ENCODE measurements at places on chromosomes 12 and 14.

DNA sequence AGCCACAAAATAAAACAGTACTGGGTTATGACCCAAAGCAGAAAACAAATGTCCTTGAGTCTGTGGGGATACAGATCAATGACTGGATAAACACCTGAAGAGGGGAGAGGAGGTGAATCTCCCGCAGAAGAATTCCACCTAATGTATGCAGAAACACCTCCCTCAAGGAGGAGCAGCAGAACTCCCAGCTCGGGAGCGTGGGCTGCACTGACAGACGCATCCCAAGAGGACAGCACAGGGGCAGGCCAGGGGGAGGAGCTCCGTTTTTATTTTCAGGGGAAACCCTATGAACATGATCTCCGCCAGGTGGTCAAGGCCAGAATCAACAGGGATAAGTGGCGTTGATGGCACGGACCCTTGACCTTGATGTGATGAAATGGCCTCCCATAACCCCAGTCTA lies 41.8 kb upstream of the PPP2R5C start:
- DNase-seq: peak; percentile 77

DNA sequence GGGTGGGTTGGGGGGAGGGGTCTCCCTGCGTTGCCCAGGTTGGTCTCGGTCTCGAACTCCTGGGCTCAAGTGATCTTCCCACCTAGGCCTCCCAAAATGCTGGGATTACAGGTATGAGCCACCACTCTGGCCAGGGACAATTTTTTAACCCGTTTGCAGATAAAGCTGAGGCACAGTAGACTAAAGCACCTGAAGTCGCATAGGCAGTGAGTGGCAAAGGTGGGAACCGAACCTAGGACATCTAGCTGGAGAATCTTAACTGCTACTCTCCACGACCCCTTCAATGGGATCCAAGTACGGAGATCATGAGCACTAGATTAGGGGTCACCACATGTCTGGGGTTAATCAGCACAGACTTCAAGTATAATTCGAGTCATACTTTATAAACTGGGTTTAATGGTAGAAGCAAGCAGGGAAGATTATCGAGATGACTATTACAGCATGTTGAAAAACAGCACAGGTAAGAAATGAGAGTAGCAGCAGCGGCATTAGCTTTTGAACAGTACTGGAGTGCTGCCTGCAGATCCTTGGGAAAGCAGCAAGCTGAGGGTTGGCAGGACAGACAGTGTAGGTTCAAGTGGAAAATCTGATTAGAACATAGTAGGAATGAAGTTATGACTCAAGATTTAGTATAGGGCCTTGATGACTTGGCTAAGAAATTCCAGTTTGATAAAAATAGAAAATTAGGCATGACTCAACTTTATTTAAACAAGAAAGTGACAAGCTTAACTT lies 23.9 kb downstream of the NID2 start:
- peak; percentile 58 for DNase-seq

GRCh38 chr12:77796775-77797174 lies 33.9 kb upstream of the NAV3 start:
- no peak for DNase-seq

- DNase-seq: no peak
These were observed 41.7 kb downstream of the NEDD1 start for GRCh38 chr12:96948782-96949181.
